BE2C (cell line): ENCODE measurements at places on chromosomes 6 and 20.

DNA sequence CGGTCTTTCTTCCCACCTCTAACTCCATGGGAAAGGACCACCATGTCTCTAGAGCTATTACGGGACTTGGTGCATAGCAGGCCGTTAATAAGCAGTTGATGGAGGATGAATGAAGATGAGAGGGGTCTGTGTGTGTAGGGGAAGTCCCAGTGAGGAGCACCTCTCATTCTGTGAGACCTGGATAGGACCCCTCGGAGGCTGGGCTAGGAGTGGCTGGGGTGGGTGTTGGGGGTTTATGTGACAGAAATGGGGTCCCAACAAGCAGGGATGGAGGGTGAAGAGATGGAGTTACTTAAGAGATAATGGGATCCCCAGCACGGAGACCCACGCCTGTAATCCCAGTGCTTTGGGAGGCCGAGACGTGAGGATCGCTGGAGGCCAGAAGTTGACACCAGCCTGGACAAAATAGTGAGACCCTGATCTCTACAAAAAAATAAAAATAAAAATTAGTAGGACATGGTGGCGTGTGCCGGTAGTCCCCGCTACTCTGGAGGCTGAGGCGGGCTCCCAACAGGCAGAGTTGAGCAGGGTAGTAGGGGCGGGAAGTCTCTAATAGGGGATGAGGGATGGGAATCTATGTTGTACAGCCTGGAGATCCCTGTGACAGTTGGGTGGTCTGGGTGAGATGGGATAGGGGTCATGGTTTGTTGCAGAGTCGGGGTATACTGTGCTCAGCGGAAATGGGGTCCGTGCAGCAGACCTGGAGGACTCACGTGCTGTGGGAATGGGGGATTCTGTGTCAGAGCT is 677 bp upstream of the ZNF341 start:
- DNase-seq, result no peak

DNA sequence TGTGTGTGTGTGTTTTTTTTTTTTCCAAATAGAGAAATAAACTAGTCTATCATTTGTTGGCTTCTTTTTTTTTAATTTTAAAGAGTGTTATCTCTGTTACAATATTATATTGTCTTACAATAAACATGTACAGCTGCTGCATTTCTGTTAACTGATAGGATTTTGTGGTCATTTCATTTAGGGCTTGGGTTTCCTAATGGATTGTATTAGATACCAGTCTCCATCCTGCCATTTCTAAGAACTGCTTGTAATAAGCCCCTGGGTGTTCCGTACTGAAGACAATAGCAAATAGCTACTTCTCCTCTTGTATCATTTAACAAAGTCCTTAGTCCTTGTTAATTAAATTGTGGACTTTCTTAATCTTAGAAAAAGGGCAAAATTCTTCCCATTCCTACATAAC is 45.7 kb downstream of the SOBP start:
- DNase-seq, result no peak

DNA sequence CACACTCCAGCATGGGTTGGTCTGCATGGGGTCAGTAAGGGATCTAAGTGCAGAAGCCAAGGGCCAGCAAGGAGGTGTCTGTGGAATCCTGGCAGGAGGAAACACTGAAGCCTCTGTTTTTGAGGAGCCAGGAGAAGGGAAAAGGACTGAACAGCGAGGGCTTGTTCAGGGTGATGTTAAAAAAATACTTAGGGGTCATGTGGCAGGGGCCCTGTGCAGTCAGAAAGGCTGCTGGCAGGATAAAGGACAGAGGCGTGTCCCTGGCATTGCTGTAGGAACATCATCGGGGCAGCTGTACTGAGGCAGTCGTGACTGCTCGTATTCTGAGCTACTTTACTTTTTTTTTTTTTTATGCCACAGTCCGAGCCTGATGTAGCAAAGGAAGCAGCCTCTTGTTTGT is 127.1 kb upstream of the ZFP64 start:
- DNase-seq, result no peak

GRCh38 chr20:57676589-57677583 is 32.9 kb downstream of the PMEPA1 start:
- no peak for DNase-seq

DNA sequence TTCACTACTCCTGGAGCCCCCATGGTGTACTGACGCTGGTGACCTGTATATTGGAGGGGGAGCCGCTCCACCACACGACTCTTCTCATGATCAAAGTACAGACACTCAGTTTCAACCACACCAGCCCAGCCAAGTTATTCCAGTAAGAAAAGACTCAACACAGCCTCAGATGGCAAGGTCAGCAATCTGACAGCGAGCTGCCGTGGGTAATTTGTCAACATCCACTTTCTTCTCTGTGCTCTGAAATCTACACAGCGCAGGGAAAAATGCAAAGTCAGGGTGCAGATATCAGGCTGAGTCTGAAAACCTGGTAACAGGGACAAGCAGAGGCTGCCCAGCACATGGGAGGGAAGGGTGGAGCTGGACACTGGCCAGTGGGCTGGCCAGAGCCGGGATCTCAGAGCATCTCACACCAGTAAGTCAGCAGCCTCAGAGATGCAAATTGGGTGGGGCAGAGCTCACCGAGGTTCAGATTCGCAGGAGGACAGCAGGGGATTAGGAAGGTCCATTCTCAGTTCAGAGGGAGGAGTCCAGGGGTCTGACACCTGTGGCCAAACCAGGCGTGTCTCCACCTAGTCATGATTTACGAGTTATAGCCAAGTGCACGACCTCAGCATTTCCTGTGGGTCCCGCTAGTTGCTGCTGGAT is 44.5 kb upstream of the RPS6KA2 start:
- DNase-seq, result no peak

- DNase-seq, result no peak
Measured at GRCh38 chr6:39322306-39322850, at the start of gene KCNK16. KCNK16 (minus strand) TSS chr6:39322702; CDS start chr6:39322540, 162 bp downstream.
